ENCODE measurements at places on chromosomes 1 and 21. TPM values are rescaled to one million over a fixed set of nuclear protein-coding genes. Genes with fewer than 3 reads are reported as not detected.
A peak's percentile ranks its signal among the peaks of the same experiment; 100 is the strongest.

NBPF4 gene
- polyA plus RNA-seq, result 0.07 TPM

NFASC gene
- 3.5 TPM for polyA plus RNA-seq

BARHL2 gene
- not detected for polyA plus RNA-seq

DNA sequence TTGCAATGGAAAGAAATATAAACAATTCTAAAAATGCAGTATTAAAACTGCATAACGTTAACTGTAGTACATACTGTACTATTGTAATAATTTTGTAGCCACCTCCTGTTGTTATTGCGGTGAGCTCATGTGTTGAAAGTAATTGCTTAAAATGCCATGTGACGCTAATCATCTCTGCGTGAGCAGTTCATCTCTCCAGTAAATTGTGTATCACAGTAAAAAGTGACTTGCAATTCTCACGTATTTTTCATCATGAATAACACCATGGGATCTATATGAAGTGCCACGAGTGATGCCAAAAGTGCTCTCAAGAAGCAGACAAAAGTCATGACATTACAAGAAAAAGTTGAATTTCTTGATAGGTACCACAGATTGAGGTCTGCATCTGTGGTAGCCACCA, 82.4 kb upstream of the CYYR1 start:
- DNase-seq, result no peak

GRCh38 chr1:156242738-156243137, 754 bp downstream of the BGLAP start:
- DNase-seq, result no peak

DNA sequence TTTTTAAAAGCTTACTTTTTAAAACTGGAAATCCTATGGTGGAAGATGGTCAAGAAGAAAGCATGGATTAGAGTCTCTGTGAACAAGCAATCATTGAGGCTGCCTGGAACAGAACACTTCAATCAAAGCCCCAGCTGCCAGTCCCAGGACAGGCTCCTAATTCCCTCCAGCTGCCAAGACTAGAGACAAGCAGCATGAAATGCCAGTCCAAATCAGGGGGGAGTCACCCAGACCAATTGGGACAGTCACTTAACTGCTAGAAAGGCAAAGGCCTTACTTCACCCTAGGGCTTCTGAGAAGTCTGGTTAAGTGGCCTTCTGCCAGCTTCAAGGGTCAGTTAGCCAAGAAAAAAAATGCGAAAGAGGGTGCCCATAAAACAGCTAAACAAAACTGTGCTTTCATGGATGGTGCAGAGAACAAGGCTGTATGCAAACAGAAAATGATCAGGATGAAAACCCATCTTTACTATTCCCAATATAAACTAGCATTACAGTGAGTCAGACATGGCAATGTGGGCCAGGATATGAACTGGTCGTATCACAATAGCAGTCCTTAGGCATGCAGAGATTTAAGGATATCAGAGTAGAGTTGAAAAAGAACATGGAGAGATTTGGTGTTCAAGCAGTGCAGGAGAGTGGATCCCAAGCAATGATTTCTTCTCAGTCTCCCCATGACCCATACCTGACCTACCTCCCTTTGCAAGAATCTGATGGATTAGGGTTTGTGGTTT, 31.0 kb upstream of the MAN1A2 start:
- DNase-seq, result peak; percentile 17

- DNase-seq, result peak; percentile 39
Measured at GRCh38 chr21:17451364-17451891, 61.4 kb upstream of the CXADR start.

GRCh38 chr1:185926588-185926987, 192.4 kb downstream of the HMCN1 start:
- no peak for DNase-seq

DNA sequence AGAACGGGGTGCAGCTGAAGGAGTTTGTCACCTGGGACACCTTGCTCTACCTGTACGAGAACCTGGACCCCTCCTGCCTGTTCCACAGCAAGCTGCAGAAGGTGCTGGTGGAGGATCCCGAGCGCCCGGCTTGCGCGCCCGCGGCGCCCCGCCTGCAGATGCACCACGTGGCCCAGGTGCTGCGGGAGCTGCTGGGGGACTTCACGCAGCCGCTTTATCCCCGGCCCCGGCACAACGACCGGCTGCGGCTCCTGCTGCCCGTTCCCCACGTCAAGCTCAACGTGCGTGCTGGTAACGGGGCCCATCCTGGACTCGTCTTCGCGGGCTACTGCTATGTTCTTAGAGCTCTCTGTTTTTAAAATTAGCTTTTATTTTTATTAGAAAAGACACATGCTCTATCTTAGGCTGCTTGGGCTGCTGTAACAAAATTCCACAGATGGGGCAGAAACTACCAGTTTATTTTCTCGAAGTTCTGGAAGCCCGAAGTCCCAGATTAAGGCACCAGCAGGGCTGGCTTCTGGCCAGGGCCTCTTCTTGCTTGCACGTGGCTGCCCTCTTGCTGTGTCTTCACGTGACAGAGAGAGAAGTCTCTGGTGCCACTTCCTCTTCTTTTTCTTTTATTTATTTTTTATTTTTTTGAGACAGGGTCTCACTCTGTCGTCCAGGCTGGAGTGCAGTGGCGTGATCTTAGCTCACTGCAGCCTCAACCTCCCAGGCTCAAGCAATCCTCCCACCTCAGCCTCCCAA, 38.1 kb downstream of the TRPM2 start:
- peak; percentile 18 for DNase-seq

GRCh38 chr1:193185901-193186731, at the start of gene B3GALT2:
TSS of gene B3GALT2 (minus strand) at chr1:193186613. CDS start at chr1:193181562, 5,051 bp downstream.
- peak; percentile 89 for DNase-seq
